ENCODE measurements at places on chromosomes 12 and 14. TPM values are rescaled to one million over a fixed set of nuclear protein-coding genes. Genes with fewer than 3 reads are reported as not detected.

DNA sequence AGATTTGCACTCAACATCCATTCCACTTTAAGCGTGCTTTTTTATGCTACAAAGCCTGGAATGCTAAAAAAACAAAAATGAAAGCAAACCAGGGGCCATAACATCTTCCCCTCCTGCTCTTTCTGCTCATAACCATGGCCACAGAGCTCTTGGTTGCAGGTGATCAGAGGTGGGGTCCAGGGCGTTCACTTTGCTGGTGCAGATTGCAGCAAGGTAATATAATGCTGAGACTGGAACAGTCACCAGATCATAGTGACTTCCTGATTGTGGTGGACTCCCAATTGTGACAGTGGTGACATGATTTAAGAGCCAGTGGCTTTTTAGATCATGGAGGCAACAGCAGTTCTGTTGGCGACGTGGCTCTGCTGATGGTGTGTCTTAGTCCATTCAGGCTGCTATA, 115.0 kb upstream of the CPM start:
- H3K27me3 ChIP-seq: peaks cover 3% of the 10 kb centered on the region
- no peak for DNase-seq
- no peaks in the 10 kb centered on the region for H3K36me3 ChIP-seq
- no peaks in the 10 kb centered on the region for H3K4me1 ChIP-seq

DNA sequence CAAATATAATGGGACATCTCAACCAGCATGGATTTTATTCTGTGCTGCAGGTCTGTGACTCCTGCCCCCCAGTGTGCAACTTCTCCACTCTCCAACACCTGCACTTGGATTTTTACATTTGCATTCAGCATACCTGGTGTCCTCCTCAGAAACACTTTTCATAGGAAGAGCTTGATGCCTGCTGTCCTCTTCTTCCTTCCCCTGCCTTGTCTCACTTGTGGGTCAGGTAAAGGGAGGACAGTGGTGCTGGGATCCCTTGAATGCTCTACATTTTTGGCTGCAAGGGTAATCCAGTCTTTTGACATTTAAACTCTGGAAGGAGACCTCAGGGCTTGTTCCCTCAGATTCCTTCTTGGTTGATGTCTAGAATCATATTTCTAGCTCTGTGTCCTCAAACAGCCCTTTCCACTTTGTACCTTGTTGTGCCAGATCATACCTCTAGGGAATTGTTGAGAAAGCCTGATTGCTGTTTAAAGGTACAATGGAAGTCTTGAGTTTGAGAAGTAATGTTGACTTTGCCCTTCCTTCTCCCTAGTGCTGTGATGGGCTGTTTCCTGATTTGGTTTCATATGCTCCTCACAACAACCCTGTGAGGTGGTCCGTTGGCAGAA, 12.6 kb downstream of the UBE3B start:
- H3K27me3 ChIP-seq: no peaks in the 10 kb centered on the region
- no peak for DNase-seq
- no peak overlapping the region for H3K4me3 ChIP-seq

DNA sequence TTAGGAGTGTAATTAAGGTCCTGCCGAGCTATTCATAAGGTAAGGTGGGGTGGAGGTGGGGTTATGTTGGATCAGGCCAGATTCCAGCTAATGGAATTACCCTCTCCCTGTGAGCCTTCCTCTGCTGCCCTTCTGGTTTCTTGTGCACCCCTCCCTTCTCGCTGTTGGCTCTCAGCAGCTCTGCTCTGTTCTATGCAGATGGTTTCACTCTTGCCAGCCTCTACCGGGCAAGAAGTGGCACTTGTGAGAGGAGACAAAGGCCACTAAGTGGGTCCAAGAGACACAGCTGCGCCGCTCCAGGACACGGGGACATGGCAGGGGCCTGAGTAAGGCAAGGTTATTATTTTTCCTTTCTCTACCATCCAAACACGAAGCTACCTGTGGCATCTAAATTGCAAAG, 334.4 kb downstream of the EMP1 start:
- peaks cover 8% of the 10 kb centered on the region for H3K4me1 ChIP-seq
- H3K36me3 ChIP-seq: no peaks in the 10 kb centered on the region
- DNase-seq: no peak
- H3K27ac ChIP-seq: peak overlapping the region; percentile 22

- H3K4me3 ChIP-seq: no peak overlapping the region
- no peak for DNase-seq
- H3K27ac ChIP-seq: no peak overlapping the region
Measured at GRCh38 chr12:20319366-20319765, 49.0 kb upstream of the PDE3A start.

DNA sequence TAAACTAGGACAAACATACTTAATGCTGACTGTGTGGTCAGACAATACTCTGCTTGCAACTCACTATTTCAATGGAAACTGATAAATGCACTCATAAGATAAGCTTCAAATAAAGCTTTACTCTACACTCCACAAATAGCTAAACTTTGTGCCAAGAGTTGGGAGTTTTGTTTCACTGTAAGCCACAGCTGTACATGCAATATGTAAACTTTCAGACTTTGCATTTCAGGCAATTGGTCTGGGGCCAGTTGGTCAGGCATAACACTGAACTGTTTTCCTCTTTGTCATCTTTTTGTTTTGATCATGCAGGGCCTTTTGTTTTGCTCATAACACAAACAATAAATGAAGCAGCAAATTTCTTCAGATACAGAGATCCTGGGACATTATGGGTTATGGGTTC, 426.2 kb downstream of the IPO8 start:
- no peak overlapping the region for H3K4me3 ChIP-seq
- H3K27me3 ChIP-seq: no peaks in the 10 kb centered on the region
- DNase-seq: no peak
- H3K4me1 ChIP-seq: no peaks in the 10 kb centered on the region
- H3K27ac ChIP-seq: no peak overlapping the region

DNA sequence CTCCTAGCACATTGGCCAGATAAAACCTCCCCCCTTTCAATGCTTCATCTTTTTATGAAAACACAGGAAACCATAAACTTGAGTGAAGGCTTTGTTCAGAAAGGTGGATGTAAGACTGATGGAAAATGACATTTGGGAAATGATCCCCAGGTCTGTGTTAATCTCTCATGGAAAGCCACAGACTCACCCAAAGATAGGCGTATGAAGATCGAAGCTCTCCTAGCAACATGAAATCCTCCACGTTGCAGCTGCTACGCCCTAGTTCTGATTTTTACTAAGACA, 63.4 kb upstream of the PTGR2 start:
- no peaks in the 10 kb centered on the region for H3K36me3 ChIP-seq
- H3K4me3 ChIP-seq: peak overlapping the region; percentile 89
- H3K27ac ChIP-seq: no peak overlapping the region

DNA sequence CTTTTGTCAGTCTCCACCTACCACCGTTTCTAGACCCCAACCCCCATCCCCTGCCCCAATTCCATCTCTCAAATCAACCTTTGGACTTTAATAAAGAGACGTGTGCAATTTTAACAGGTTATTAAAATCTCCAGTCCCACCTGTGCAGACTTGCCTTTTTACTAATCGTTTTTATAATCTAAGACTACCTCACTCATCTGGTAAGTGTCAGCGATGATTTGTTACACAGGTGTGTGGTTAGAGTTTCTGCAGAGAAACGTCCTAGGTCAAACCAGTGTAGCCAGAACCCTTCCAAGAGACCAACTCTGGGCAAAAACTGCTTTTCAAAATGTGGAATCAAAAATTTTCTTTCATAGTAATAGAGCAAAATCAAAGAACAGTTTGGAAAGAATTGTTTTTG, 60.4 kb upstream of the PELI2 start:
- H3K4me1 ChIP-seq: peaks cover 46% of the 10 kb centered on the region
- H3K27me3 ChIP-seq: no peaks in the 10 kb centered on the region
- H3K36me3 ChIP-seq: no peaks in the 10 kb centered on the region
- H3K27ac ChIP-seq: peak overlapping the region; percentile 86
- no peak overlapping the region for H3K4me3 ChIP-seq
- DNase-seq: no peak

The KITLG gene
- total RNA-seq: 6.2 TPM

DNA sequence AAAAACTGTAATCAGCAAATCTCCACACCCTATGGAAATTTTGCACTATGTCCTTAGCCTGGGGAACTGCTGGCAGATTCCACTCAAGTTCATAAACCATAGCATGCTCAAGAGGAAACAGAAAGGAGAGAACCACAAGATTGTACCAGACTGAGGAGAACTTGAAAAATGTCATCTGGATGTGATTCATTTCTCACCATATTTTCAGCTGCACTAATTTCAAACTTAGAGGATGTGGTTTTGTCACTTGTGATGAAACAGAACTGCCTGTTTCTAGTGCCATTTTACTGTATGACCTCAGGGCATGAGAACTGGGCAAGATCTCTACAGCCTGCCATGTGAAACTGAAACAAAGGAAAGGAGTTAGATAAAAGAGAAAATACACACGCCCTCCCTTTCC, 1493.1 kb upstream of the FLRT2 start:
- H3K4me3 ChIP-seq: no peak overlapping the region
- no peak overlapping the region for H3K27ac ChIP-seq
- DNase-seq: no peak
- H3K36me3 ChIP-seq: no peaks in the 10 kb centered on the region
- H3K4me1 ChIP-seq: peaks cover 15% of the 10 kb centered on the region
- H3K27me3 ChIP-seq: no peaks in the 10 kb centered on the region

DNA sequence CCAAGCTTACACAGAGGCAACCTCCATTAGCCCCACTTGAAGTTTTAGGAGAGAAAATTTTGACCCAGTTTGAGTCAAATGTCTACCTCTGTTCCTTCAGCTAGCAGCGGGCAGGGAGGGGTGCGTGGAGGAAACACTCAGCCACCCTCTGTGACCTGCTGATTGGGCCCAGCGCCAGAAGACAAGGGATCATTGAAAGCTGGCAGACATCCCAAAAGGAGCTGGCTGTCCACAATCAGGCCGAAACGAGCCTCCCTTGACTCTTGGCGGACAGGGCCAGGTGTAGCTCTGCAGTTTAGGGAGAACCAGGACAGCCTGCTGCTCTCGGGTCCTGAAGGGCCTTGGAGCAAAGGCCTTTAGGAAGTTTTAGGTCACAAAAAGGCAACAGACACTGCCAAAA, 41.3 kb downstream of the CD9 start:
- no peak overlapping the region for H3K27ac ChIP-seq
- H3K4me1 ChIP-seq: no peaks in the 10 kb centered on the region

DNA sequence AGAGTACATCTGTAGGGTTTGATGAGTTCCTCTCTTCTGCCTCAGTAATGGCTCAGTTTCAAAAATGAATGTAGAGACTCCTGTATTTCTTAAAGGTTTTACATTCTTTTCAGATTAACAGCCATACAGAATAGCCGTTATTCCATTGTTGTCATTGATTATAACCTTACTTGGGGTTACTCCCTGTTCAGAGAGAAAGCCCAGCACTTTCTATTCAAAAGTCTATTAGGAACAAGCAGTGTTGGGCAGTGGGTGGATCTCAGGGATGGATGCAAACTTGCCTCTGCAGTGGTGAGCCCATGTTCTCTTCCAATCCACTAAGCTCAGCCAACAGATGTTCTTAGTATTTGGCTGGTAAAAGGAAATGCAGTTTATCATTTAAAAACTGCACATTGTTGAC, 342.6 kb upstream of the E2F7 start:
- H3K4me1 ChIP-seq: no peaks in the 10 kb centered on the region
- no peak overlapping the region for H3K27ac ChIP-seq
- no peak for DNase-seq

DNA sequence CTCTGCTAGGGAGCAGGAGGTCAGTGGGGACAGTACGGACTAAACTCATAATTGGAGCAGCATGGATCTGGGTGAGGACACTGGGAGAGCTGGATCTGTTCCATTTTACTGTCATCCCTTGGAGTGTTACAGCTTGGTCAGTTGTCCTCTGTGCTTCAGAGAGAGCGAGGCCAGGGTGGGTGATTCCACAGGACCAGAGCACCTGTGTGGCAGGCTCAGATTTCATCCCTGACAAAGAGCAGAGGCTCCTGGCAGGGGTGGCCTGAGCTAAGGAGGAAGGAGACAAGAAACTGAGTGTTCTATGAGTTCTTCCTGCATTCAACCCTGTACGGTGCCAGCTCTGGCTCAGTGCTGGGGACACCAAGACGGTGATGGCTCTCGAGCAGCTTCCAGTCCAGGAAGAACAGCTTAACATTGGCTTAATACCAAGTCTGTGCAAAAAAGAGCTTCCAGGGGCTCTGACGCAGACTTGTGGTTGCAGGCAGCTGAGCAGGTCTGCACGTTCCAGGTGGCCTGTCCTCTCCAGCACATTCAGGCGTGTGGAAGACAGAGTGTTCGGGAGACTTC, 8.4 kb upstream of the PGF start:
- no peak for DNase-seq
- no peak overlapping the region for H3K4me3 ChIP-seq
- no peaks in the 10 kb centered on the region for H3K36me3 ChIP-seq
- no peaks in the 10 kb centered on the region for H3K27me3 ChIP-seq
- H3K4me1 ChIP-seq: peaks cover 33% of the 10 kb centered on the region

The PRICKLE1 gene
- 9.3 TPM for total RNA-seq

The HCAR3 gene
- total RNA-seq: not detected

GRCh38 chr12:11801643-11802042, 152.2 kb downstream of the ETV6 start:
- no peak for DNase-seq
- peaks cover 8% of the 10 kb centered on the region for H3K36me3 ChIP-seq
- no peaks in the 10 kb centered on the region for H3K27me3 ChIP-seq
- H3K4me1 ChIP-seq: peaks cover 4% of the 10 kb centered on the region
- no peak overlapping the region for H3K4me3 ChIP-seq
- H3K27ac ChIP-seq: no peak overlapping the region

The ATG14 gene
- total RNA-seq: 9.0 TPM

The NEUROD4 gene
- total RNA-seq: 7.3 TPM

DNA sequence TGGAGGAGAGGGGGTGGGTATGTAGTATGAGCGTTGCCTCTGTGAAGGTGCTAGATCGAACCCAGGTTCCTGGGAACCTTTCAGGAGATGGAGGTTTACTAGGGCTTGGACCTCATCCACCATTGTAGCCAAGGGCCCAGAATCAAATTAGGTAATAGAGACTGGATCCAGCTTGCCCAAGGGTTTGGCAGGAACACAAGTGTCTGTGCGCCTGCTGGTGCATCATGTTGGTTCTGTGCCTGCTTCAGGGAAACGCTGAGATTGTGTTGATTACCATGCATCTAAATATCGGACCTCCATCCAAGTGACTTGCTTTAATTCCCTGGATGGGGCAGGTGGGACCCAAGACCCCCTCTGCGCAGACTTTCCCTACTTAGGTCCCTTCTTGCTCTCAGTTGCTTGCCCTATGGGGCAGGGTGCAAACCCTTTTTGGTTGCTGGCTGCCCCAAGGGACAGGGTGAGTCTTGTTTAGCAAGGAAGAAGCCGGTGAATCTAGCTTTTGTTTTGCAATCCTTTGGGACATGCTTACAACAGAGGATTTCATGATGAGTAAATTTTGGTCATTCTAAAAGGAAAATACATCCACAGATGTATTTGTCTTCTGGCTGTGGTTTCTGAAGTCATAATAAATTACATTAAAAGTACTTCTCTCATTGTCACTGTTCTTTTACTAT, 189.8 kb upstream of the PRICKLE1 start:
- no peaks in the 10 kb centered on the region for H3K36me3 ChIP-seq
- no peak overlapping the region for H3K4me3 ChIP-seq
- H3K27me3 ChIP-seq: no peaks in the 10 kb centered on the region
- DNase-seq: no peak

- no peak for DNase-seq
- peaks cover 5% of the 10 kb centered on the region for H3K27me3 ChIP-seq
- H3K27ac ChIP-seq: no peak overlapping the region
- H3K4me1 ChIP-seq: no peaks in the 10 kb centered on the region
Measured at GRCh38 chr14:104872469-104873341, 7.6 kb downstream of the CEP170B start.

The SOS2 gene
- 26.3 TPM for total RNA-seq

The BMP4 gene
- total RNA-seq: 1.3 TPM
